Aorta (tissue), 5 donors: ENCODE measurements at places on chromosomes 1 and 21. TPM values are rescaled to one million over a fixed set of nuclear protein-coding genes. Genes with fewer than 3 reads are reported as not detected.

AMY1B gene
- not detected for total RNA-seq

RIMS3 gene
- 16.7 TPM for total RNA-seq

NLRP3 gene
- 7.1 TPM for total RNA-seq

SERTAD4 gene
- total RNA-seq = 4.5 TPM

EPHA8 gene
- not detected for total RNA-seq
